ENCODE measurements at places on chromosomes 6 and 20.

- no peak for DNase-seq
Measured at GRCh38 chr6:11675601-11676000, 103.0 kb downstream of the ADTRP start.

- DNase-seq: no peak
Measured at GRCh38 chr6:20033697-20034407, 178.4 kb downstream of the MBOAT1 start.

- DNase-seq: no peak
Measured at GRCh38 chr6:3773678-3774298, 22.3 kb upstream of the PXDC1 start.

DNA sequence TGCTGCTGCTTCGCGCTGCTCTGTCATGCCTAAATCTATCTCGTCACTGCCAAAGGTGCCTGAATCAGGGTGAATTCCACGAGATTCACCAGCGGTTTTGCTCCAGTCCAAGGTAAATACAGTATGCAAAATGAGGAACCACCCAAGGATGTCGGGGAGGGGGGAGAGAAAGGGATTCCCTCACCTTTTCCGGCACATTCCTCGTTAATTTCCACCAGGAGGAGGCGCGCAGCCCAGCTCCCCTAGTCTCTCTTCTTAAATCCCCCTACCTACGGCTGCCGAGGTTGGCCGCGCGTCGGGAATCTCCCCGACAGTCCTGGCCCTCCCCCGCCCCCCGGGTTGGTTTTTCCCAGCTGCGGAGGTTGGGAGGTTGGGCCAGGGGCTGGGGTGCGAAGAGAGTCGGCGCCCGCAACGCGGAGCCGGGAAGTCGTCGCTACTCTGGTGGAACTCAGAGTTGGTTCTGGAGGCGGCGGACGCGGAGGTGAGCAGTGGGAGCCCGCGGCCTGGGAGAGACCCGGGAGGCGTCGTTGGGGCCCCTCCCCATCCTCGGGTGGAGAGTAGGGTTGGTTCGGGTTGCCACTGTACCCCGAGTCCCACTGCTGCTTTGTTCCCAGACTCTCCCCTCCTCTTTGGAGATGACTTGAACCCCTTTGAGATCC lies at the start of gene TPBG:
TSS of gene TPBG (plus strand) at position 390 of the 659 bp plus-strand sequence. CDS start 1,145 bp downstream, outside the sequence.
- no peak for DNase-seq

DNA sequence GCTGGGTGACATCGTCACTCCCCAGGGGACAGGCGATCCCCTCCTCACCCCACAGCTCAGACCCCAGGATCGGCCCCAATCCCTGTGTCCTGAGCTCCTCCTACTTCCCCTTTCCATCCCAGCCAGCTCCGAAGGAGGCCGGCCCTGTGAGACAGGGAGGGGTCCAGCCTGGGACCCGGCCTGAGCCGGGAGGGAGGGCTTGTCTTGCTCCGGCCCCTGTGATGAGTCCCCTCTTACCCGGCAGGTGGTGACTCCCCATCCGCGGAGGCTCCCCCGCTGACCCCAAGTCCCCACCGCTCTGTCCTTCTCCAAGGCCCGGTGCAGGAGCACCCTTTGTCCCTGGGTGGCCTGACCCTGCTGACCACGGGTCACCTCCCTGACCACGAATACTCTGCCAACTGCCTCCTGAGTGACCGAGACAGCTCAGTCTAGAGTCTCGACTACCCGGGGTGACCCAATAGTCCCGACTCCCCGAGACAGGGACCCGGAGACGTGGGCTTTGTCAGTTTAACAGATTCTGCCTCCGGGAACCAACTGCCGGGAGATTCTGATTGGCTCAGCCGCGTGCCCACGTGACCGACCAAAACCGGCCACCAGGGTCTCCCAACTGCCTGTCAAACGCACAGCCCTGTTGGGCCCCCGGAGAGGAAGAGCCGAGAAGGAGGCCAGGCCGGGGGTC lies 187.4 kb upstream of the PROKR2 start:
- no peak for DNase-seq

DNA sequence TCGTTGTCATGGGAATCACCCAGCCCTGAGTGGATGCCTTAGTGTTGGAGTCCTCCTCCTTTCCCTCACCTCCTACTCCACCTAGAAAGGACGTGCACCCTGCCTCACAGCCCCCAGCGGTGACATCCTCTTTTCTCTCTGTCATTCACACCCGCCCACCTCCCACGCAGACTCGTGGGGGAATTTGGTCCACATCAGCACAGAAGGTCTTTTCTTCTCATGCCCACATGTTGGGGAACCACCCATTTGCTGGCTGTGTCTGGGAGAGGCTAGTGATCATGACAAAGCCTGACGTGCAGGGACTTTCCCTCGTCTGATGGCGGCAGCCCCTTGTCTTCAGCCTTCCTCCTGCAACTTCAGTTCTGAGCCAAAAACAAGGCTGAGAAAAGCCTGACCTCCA lies 96.0 kb upstream of the CNKSR3 start:
- peak; percentile 63 for DNase-seq

DNA sequence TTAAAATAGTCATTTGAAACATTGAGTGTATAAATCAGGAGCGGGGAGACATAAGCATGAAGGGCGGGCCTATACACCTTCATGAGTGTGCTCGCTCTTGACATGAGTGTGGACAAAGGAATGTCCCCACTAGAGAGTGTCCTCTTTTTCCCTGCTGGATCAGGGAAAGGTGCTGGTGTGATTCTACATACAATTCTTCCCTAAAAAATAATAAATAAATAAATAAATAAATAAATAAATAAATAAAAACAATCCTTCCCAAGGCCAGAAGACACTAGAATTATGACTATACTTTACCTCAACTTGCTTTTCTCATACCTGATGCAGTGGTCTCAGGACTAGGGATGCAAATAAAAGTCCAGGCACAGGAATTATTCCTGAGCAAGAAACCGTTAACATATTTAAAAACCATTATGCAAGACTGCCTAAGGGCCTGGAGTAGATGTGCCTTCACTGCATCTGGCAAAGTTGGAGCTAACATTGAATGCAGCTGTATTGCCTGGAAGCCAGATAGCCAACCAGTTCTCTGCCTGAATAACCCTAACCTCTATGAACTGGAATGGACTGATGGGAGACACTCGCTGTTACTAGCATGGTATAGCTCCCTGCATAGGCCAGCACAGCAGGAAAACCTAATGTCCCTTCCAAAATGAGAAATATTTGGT lies 37.5 kb upstream of the MICB start:
- DNase-seq: no peak

DNA sequence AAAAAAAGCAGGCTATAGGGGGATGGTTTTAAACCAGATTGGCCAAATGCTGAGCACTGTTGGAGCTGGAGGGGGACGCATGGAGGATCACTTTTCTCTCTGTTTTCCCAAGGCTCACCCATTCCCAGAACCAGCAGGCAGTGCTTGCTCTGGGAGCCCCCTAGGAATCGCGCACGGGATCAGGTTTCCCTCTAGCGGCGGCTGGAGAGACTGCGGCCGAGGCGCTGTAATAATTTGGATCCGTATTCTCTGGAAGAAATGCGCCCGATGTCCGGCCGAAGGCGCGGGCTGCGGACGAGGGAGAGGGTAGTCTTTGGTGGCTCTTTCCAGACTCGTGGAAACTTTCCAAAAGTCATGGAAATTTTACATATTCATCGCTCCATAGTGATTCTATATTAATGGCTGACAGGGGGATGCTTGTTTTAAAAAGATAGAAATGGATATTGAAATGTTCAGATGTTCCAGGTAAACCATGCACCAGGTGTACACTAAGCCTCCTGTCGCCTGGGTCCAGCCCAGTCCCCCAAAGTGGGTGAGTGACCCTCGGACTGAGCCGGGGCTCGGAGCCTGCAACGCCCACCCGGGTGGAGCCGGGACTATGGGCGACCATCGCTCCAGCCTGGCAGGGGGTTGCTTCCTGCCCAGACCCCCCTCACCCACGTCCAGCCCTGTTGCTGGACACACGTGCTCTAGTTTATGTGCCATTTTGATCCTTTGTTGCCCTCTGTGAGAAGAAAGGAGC lies 78.7 kb upstream of the PHACTR3 start:
- DNase-seq: peak; percentile 27

All from CD4-positive, alpha-beta T cell treated with Interleukin-15 for 1 hour (primary cell).